Activated naive CD8-positive, alpha-beta T cell treated with anti-CD3 and anti-CD28 coated beads, Interleukin-2, amount 10 ng/mL, durations not matched to agents 7 days and 5 days (primary cell): ENCODE measurements at places on chromosomes 6 and 20. TPM values are rescaled to one million over a fixed set of nuclear protein-coding genes. Genes with fewer than 3 reads are reported as not detected.

SNAP25 gene
- total RNA-seq, result not detected

LIN28B gene
- total RNA-seq, result not detected

DUSP22 gene
- 50.4 TPM for total RNA-seq

RPP21 gene
- 43.0 TPM for total RNA-seq

GRCh38 chr6:12313992-12314589 lies 23.9 kb downstream of the EDN1 start:
- no peak for DNase-seq

DNA sequence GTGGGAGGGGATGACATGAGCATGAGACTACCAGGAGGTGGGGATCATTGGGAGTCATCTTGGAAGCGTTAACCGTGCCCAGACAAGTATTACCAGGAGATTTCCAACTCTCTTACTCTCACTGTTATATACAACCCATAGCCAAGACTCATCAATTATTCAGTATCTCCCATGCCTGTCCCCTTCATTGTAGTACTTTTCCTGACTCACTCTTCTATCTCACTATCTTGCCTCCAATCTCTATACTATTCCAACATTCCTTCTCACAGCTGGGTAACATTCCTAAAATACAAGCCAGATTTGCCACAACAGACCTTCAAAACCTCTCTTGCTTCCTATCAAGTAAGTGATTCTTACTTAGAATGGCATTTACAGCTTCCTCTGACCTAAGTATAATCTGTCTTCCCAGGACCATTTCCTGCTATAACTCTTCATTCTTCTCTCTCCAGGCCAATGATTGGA lies 226.3 kb upstream of the SMLR1 start:
- no peak for DNase-seq

DNA sequence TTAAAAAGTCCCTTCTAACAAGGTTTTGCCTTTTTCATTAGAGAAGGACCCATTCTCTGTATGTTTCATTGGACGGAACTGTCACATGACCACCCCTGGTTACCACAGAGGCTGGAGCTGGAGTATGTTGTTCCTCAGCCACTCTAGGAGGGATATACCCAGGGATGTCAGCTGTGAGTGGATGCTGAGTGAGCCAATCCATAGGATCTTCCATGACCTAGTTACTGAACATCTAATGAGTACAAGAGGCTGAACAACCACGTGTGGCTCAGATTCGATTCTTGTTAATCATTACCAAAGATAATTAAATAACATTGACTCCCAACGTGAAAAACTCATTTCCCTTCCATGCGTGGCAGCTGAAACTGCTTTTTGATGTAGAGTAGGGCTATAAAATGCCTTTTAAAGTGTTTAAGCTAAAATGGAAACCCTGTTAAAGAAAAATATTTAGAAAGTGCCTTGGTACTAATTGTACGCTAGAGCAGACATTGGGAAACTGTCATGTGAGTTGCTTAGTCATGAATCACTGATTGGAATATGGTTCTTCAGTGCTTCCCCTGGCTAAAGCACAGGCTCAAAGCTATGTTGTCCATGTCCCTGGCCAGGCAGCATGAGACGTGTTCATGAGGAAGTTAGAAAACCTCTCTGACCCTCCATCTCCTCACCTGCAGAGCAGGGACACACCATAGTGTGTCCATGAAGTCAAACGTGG lies 256.1 kb downstream of the ZNF217 start:
- DNase-seq, result no peak

- no peak for DNase-seq
These were observed 4.3 kb downstream of the ILRUN start for GRCh38 chr6:34692280-34692679.

- no peak for DNase-seq
These were observed at the start of gene COL20A1 for GRCh38 chr20:63292904-63293303. COL20A1 (plus strand) TSS chr20:63293186; CDS start chr20:63295108, 1,922 bp downstream.

DNA sequence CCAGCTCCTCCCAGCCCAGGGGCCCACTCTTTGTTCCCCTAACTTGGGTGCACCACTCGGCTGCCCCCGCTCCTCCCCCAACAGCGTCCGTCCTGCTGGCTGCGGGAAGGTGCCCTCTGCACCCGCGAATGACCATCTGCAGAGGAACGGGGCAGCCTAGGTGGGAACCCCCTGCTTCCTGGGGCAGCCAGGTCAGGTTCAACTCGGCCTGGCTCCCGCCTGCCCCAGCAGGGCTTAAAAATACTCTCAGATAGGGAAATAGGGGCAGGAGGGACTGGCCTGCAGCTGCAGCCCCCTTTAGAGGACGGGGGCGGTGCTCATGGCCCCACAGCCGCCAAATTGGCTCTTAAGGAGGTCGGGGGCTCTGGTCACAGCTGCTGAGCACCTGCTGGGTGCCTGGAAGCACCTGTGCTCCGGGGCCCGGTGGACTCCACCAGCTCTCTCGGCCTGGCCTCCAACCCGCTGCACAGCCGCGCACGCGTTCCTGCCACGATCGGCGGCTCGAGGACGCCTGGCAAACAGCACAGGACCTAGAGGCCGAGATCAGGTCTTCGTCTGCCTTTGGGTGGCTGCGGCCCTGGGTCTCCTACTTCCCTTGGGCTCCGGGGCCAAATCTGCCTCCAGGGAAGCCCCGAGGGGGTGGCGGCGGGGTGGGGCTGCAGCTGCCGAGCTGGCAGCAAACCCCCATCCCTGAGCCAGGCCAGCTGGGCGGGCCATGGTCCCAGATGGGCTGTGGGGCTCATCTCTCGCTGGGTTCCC lies 700 bp upstream of the LAMA5 start:
- DNase-seq, result peak; percentile 53

DNA sequence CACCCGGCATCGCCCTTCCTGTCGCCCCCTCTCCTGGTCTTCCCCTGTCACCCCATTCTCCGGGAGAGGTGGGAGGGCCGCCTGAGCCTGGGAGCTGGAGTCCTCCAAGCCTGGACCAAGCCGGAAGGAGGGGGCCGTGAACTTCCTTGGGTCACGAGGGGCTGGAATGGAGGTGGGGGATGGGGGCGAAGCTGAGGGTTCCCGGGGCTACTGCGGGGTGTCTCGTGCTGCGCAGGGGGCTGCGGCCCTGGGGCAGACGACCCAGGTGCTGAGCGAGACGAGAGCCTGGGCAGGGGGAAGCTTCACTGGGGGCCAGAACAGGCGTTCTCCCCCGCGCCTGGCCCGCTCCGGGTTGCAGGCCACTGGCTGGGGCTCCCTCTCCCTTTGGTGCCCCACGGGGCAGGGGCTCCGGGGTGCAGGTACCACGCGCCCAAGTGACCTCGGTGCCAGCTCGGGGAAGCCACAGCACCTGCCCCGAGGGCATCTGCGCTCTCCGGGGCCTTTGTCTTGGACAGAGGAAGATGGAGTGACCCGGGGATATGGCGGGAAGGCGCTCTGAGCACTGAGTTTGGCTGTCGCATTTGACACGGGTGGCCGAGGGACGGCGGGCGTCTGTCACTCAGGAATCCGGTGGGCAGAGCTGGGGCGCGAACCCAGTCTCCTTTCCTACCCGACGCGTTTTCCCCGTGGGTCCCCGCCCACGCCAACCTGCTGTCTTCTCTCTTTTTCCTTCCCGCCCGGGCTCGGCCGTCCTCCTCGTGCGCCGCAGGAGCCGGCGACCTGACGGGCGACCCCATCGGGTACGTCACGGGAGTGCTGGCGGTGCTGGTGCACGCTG lies 1.2 kb downstream of the SLC35D3 start:
- DNase-seq, result peak; percentile 39

DNA sequence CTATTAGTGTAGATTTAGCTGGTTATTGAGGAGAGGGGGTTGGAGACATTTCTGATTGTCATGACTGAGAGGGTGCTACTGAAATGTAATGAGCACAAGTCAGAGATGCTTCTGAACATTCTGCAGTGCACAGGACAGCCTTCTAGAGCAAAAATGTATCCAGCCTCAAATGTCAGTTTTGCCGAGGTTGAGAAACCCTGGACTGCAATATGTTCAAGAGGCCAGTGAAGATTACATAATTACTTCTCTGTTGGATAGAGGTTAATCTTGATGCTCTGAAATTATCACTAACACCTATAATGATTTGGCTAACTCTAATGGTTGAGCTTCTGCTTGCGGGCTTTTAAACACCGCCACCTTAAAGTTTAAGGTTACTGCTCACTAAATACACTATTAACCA lies 3.4 kb upstream of the DUSP22 start:
- no peak for DNase-seq

DNA sequence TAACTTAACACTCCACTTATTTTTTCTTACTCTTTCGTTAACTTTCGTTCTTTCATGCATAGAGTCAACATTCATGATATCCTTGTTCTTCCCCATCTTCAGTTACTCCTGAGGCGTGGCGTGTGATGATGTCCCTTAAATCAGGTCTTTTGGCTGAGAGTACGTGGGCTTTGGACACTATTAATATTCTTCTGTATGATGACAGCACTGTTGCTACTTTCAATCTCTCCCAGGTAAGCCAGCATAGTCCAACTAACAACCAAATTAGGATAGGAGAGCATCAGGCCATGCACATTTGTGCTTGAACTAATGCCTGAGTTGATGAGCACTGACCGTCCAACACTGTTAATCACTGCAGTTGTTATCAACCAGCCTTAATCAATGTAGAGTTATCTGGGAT lies 119.6 kb downstream of the TMEM242 start:
- DNase-seq, result no peak

DNA sequence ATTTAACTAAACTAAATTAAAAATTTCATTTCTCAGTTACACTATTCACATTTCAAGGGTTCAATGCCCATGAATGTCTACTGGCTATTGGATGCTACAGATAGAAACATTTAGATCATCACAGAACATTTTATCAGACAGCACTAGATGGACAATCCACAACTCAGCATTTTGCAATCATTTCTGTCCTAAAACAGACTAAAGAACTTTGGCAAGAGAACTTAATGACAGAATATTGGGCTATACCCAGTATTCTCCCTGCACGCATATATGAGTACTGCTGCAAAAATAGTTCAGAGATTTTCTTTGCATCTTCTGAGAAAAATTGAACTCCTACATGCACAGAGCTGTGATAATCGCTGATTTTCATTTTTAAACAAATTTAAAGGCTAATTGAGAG lies 36.1 kb upstream of the FBXO30 start:
- DNase-seq, result no peak

- DNase-seq, result no peak
These were observed 6.7 kb upstream of the HSF2 start for GRCh38 chr6:122392564-122393350.

DNA sequence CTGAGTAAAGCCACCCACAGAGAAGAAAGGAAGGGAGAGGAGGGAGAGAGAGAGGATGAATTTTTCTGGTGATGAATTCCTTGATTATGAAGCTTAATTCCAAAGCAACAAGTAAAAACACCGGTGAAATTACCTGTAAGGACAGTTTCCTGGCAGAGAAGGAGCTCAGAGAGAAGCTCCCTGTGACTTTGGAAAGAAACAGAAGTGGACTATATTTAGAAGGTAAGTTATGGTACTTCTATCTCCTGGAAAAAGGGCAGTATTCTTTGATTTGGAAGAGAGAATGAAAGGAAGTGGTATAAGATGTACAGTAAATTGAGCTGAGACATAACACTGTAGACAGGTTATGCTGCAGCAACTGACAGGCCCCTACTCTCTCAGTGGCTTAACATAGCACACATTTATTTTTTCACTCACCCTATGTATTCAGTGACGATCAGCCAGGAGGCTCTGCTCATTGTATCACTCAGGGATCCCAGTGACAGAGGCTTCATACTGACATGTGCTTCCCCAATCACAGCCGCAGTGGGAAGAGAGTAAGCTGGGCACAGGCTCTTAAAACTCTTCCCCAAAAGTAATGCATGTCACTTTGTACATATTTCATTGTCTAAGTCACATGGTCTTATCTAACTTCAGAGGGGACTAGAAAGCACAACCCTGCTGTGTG lies 349.5 kb downstream of the BTBD9 start:
- DNase-seq, result no peak

GRCh38 chr6:87151781-87152525 lies 3.4 kb upstream of the ZNF292 start:
- DNase-seq, result peak; percentile 81

DNA sequence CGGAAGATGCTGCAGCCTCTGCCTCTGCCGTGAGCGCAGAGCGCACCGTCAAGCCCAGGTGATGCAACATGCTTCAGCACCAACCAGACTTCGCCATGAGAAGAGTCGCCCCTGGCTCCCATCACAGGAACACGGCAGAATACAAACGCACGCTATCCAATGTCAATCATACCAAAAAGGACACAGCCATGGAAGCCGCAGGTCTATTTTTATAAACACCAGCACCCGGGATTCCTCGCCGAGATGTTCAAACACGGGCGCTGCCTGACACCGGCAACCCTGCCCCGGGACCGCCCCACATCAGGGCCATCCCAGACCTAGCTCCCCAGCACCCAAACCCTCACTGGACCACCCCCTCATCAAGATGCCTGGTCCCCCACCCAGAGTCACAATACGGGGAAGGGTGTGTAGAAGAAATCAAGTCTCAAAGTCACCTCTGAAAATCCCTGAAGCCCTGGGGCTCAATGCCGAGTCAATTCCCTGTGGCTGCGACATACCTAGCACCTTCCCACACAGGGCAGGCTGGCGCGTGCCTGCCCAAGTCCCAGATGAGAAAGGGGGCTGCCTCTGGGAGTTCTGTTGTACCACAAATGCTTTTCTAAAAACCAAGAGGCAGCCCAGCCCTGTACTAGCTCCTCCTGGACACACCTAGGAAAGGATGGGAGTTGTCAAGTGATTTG lies 17.9 kb downstream of the TAF4 start:
- no peak for DNase-seq

- no peak for DNase-seq
These were observed 79.9 kb upstream of the CD83 start for GRCh38 chr6:14037402-14038277.

- DNase-seq, result no peak
These were observed 145.1 kb upstream of the CCN2 start for GRCh38 chr6:132096245-132096644.

DNA sequence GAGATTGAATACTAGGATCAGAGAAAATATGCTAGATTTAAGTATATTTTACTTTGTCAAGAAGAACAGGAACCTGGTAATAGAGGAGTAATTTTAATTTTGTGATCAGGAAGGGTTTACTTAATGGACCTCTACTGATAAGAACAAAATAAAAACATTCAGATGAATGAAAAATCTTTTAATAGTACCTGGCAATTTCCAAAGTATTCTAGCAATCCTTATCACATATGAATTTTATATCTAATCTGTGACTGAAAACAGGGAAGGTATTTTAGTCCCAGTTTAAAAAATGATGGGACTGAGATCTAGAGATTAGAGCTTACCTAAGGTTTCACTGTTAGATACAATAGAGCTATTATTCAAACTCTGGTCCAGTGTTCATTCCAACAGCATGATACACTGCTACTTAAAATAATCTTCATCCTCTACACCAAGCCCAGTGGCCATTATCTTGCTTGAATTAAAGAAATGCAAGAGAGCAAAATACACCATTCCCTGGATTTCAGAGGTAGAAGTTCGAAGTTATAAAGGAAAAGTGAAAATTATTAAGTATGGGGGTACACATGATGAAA lies 13.5 kb downstream of the SLC17A5 start:
- no peak for DNase-seq

- DNase-seq, result no peak
These were observed 189.4 kb upstream of the RREB1 start for GRCh38 chr6:6918216-6918983.

- DNase-seq, result peak; percentile 48
These were observed 111.9 kb upstream of the GGTLC1 start for GRCh38 chr20:24100370-24101011.
